Renal cortex interstitium (tissue), 15 donors: ENCODE measurements at places on chromosomes 4 and X. TPM values are rescaled to one million over a fixed set of nuclear protein-coding genes. Genes with fewer than 3 reads are reported as not detected.

DNA sequence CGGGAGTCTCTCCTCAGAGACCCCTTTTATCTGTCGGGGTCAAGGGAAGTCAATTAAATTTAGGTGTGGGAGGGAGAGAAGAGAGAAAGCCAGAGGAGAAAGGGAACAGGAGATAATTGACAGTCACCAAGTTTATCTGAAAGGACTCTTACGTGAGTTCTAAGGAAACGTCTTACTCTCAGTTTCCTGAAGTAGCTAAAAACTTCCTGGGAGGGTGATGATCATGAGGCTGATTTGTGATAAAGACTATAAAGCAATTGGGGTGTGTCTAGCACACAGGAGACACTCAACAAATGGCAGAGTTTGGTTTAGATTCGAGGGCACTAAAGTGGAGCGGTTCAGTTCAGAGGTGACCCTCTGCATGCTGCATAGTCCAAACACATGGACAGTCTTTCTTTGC is 254.1 kb downstream of the FBXW7 start:
- DNase-seq = no peak

DNA sequence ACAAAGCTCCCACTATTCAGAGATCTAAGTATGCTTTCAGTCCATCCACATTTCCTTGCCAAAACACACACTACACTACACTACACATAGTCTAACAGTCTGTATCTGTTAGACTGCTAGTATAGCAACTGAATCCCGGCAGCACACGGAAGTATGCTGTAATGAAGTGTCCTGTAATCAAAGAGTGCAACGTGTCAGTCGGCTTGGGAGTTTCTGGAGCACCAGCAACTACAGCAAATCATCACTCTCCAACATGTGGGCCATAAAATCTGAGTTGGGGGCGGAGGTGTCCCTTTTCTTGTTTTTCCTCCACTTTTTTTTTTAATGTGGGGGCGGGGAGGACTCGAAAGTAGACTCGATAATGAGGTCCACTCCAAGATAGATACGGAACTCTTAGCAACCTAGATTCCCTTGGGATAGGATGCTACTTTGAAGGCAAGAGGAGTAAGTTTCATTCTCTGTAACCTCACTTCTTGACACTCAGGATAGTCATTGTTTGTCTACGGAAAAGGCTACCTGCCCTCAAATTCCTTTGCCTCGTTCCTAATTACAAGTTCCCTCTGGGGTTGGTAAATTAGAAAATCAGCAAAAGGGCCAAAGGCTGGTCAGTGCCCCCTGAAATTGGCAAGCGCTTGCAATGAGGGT is 722 bp downstream of the SLC10A7 start:
- peak; percentile 44 for DNase-seq

BBS12 gene
- 15.8 TPM for polyA plus RNA-seq

DNA sequence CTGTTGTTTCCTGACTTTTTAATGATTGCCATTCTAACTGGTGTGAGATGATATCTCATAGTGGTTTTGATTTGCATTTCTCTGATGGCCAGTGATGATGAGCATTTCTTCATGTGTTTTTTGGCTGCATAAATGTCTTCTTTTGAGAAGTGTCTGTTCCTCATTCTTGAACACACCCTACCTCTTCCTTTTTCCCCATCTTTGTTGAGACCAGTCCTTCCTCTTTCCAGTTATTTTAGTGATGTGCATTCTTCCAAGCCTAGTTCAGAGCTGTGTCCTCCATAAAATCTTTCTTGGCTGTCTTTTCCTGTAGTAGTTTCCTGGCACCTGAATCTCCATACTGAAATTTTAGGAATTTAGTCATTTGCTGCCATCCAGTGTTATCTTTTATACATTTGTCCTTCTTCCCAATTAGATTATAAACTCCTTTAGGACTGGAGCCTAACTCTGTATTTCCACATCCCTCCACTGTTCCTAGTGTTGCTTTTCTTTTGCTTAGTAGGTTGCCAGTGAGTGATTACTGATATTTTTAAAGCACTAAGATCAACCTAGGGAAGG is 11.4 kb downstream of the FHIP1A start:
- no peak for DNase-seq

DNA sequence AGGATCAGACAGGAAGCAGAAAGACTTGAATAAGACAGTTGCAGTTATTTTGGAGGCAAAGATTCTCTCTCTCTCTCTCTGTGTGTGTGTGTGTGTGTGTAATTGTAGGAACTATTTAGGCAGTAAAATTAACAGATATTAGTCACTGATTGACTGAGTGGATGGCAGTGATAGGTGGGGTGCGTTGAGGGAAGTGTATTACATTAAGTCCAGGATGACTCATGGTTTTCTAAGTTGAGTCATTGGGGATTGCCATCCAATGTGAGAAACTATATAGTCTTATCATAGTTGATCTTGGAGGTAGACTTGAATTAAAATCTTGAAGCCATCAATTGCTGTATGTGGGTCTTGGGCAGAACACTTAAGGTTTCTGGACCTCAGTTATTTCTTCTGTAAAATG is 75.4 kb downstream of the AR start:
- no peak for DNase-seq

KLHL13 gene
- 80.8 TPM for polyA plus RNA-seq

- DNase-seq = no peak
Observed at GRCh38 chr4:110184791-110185155, 13.6 kb downstream of the ELOVL6 start.

DNA sequence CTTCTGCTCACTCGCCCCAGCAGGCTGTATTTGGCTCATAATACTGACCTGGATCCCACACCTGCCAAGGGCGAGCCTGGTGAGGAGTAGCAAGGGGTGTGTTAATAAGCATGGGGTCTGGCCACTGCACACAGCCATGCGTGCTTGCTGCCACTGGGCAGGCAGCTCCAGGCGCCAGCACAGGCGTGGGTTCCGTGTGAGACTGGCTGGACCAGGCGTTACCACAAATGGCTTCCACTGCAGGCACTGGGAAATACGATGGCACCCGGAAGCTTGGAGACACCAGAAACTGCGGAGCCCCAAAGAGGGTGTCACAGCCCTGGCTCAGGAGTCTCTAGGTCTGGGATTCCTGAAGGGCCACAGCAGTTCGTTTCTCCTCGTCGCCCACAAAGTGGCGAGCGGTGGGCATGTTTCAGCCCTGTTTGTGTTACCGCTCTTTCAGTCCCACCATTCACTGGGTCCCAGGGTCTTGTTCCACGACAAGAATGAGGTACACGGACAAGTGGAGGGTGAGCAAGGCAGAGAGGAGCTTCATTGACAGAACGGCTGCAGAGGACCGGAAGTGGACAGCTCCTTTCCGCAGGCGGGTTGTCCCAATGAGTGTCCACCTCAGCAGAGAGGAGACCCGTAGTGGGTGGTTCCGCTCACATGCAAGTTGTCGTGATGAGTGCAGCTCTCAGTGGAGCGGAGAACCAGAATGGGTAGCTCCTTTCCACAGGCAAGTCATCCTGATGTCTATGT is 428.9 kb downstream of the EPHA5 start:
- DNase-seq = no peak

- no peak for DNase-seq
Observed at GRCh38 chrX:108068121-108068520, 23.2 kb downstream of the PSMD10 start.

GRCh38 chrX:2712428-2712827 is 21.3 kb downstream of the CD99 start:
- DNase-seq = no peak

- no peak for DNase-seq
Observed at GRCh38 chr4:4869731-4870571, 10.5 kb downstream of the MSX1 start.

GRCh38 chr4:66297703-66298102 is 627.4 kb upstream of the EPHA5 start:
- no peak for DNase-seq

- DNase-seq = peak; percentile 57
Observed at GRCh38 chr4:137124278-137124932, 407.9 kb downstream of the PCDH18 start.

PRR32 gene
- polyA plus RNA-seq = not detected

DNA sequence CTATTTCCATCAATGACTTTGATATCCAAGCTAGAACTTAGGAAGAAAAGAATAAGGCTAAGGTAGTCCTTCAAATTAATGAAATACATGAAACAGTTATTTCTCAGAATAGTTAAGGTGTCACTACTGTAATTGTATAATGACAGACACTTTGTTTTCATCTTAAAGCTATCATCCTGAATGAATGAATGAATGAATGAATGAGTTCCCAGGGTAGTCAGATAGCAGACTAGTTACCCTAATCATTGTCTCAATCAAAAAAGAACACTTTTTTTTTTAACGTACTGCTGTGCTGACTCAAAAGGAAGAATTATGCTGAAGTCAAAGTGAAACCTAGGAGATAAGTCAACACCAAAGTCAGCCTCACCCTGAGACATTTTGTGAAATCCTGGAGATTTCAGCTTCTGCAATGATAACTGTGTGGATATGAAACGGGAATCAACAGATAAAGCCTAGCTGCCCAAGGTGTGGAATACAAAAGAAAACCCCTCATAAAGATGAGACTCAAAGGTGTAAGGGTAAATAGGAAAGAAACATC is 68.3 kb upstream of the CNKSR2 start:
- DNase-seq = no peak

GAGE1 gene
- polyA plus RNA-seq = not detected

RBMX2 gene
- 33.3 TPM for polyA plus RNA-seq

RASSF6 gene
- 9.2 TPM for polyA plus RNA-seq

GRCh38 chr4:165106518-165106917 is 6.1 kb downstream of the TMEM192 start:
- no peak for DNase-seq

- DNase-seq = no peak
Observed at GRCh38 chr4:57220172-57220571, 110.0 kb upstream of the IGFBP7 start.

DNA sequence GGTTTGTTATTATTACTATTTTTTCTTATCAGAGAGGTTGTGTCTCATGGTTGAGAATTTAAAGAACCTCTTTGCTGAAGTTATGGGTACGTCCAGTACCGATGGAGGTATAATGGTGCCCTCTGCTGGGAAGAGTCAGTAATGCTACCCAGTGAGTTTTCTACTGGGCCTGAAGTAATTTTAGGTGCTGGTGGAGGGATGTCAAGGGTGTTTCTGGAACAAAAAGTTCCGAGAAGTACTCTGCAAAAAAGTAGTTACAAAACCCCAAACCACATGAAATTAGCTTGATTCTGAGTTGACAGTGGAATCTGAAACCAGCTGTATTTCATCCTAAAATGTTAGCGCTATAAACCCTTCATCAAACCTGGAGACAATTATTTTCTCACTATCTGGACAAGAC is 102.5 kb upstream of the MID1 start:
- DNase-seq = peak; percentile 22

DNA sequence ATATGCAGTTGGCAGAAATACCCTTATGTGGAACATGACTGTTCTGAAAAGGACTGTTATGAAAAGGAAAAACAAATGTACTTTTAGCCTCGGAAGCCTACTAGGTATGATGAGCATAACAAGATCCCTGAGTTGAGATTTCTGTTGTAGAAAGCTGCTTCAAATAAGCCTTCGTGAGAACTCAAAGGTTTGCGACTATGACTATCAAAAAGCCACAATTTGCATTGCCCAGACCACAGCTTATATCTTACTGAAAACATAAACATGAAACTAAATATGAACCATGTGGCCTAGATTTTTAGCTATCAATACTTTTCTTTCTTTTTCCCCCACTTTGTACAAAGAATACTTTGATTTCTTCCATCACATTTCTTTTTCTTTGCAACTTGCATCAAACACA is 398.2 kb upstream of the LCORL start:
- DNase-seq = no peak

TMEM144 gene
- polyA plus RNA-seq = 5.0 TPM

- DNase-seq = no peak
Observed at GRCh38 chrX:37686369-37686995, 891 bp downstream of the XK start.

CENPI gene
- 7.4 TPM for polyA plus RNA-seq
